GM10248 (cell line): ENCODE measurements at places on chromosomes 2 and 18.

DNA sequence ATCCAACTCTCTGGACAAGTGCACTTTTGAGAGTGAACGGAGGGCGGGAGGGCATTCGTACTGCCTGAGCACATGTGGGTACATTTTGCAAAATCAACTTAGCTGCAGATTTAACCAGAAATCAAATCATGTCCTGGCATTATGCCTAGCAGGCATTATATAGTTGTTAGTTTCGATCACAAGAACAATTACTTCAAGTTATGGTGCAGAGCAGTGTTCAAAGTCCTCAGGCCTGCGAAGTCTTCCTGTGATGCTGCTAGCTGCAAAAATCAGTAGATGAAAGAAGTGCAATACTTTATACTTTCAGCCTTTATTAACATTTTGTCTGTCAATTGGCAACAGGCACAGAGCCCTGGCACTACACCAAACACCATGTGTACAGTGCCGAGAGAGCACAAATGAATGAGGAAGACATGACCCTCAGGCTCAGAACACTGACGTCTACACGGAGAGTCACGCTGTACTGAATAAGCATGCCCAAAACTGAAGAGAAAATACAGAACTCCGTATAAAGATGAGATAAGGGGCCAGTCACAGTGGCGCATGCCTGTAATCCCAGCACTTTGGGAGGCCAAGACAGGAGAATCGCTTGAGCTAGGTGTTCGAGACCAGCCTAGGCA lies 92.1 kb upstream of the CREB1 start:
- no peak for DNase-seq

- no peak for DNase-seq
Measured at GRCh38 chr2:46518861-46519260, 39.5 kb downstream of the TMEM247 start.

GRCh38 chr18:31156821-31157763 lies 5.6 kb downstream of the DSC1 start:
- DNase-seq, result no peak

- DNase-seq, result no peak
Measured at GRCh38 chr2:42917425-42917927, 125.1 kb upstream of the HAAO start.

GRCh38 chr2:60333264-60333663 lies 220.2 kb downstream of the BCL11A start:
- no peak for DNase-seq

DNA sequence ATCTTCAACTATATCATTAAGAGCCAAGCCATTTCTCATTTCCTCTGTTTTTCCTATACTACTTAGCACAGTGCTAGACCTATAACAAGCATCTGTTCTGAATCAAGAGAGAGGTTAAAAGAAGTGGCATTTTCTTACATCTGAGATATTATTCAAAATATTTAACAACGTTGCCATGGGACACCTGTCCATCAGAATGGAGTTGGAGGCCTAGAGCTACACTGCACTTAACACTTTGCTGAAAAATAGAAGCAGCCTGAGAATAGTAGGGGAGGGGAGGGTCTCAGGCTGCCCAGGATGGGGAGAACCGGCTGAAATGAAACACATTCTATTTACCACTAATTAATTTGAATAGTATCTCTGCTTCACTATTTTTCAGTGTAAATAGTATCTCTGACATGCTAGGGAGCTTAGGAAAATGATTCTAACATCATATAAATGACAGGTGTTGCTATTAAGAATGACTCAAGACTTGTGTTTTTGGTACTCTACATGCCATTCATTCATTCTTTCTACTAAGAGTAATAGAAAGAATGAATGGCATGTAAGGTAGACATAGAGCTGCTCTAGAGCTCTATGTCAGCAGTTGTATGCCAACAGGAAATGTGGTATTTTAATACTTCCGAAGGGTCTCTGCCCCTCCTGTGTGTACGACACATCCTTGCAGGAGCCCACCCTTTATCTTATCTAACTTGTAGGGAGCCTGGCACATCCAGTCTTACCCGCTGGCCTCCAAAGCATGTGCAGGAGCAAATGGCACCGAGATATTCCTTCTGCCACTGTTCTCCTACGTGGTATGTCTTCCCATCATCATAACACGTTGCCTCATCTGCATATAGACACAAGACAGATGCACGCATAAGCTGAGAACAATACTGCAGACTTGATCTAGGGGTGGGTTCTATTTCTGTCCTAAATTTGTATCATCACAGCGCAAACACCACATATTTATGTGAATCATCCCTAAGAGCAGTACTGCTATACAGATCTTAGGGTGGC lies 52.6 kb downstream of the ATIC start:
- DNase-seq, result no peak

GRCh38 chr2:168518555-168519066 lies 62.5 kb downstream of the CERS6 start:
- DNase-seq, result no peak

DNA sequence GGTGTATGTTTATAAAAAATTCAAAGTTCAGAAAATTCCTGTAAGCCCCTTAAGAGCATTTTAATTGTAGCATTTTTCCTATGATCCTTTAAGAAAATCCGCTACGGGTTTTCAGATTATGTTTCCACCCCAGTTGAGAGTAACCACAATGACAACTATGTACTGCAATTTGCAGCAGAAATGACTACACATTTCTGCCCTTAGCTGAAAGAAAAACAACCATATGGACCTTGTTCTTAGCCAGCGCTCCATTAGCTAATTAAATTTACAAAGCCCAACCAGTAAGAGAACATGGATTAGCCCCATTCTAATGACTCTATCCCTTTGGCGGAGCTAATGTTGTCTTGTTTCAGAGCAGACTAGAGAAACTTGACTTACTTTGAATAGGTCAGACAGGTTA lies 247.6 kb downstream of the SLC8A1 start:
- DNase-seq, result no peak

GRCh38 chr2:25528173-25528572 lies 145.2 kb downstream of the DTNB start:
- no peak for DNase-seq

GRCh38 chr2:12856934-12857601 lies 140.3 kb downstream of the TRIB2 start:
- DNase-seq, result no peak

GRCh38 chr2:166449439-166449838 lies 44.6 kb downstream of the SCN7A start:
- DNase-seq, result peak; percentile 14

- no peak for DNase-seq
Measured at GRCh38 chr2:19675856-19676460, 225.8 kb downstream of the TTC32 start.

DNA sequence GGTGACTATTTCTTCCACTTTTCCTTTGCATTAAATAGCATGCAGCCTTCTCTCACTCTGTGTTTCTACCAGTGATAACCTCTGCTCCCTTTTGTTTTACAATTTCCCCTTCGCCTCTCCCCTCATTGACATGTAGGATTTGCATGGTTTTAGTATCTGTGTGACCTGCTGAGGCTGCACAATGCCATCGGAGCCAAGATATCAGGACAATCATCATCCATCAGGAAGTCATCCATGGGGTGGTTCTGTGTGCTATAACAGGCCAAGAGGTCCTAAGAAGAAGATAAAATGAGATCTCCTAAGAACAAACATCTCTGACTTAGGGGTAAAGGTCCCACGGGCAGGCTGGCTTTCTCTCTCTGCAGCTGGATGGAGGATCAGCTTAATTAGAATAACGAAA lies 65.6 kb downstream of the EHD3 start:
- DNase-seq, result no peak

DNA sequence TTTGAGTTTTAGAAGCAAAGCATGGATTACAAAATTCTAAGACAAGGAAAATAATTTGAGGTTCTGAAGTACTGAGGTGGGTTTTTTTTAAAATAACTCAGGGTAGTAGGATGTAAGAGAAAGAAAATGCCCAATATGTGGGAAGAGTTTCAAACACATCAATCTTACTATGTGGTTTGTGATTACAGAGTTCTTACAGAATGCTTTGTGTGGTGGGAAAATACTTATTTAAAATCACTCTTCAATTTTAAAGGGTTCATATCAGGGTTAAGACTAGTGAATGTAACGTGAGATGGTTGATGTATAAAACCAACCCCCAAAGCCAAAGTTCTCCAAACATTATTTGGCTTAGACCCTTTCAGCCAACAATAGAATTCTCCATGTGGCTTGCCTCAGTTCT lies 173.5 kb downstream of the UBE2E3 start:
- DNase-seq, result no peak

DNA sequence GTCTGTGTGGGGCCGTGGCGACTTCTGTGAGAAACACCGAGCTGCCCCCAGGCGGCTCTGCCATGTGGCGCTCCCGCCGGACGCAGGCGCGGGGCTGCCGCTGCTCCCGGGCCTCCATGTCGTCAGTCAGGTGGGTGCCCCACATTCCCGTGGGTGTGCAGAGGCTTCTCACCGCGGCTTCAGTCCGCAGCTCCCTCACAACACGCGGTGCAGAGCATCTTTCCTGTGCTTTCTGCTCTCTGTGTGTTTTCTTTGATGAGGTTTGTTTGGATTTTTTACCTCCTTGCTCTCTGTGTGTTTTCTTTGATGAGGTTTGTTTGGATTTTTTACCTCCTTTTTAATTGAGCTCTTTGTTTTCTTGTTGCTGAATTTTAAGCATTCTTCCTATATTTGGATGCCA lies 13.0 kb downstream of the AQP12A start:
- DNase-seq, result no peak

DNA sequence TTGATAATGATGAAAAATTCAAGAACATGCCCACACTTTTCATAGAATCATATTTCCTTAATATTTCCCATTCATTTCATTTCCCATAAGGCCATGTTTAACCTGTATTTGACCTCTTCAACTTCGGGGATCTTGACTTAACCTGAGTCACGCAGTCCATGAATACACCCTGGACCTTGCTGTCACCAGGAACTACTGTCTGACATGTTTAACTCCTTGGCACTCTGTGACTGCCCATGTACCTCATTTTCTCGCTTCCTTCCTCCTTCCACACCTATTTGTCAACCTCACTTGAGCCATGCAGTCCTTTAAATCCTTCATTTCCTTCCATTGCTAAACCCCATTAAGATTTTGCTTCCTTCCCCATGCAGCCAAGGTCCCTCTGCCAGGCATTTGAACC lies 16.3 kb downstream of the ABCB11 start:
- DNase-seq, result no peak

GRCh38 chr2:162732946-162733698 lies 105.4 kb downstream of the KCNH7 start:
- no peak for DNase-seq

- no peak for DNase-seq
Measured at GRCh38 chr2:45568935-45569334, 42.1 kb downstream of the SRBD1 start.

GRCh38 chr2:49934481-49934880 lies 780.2 kb upstream of the FSHR start:
- DNase-seq, result no peak

- peak; percentile 22 for DNase-seq
Measured at GRCh38 chr18:26813043-26813442, 52.5 kb downstream of the AQP4 start.

DNA sequence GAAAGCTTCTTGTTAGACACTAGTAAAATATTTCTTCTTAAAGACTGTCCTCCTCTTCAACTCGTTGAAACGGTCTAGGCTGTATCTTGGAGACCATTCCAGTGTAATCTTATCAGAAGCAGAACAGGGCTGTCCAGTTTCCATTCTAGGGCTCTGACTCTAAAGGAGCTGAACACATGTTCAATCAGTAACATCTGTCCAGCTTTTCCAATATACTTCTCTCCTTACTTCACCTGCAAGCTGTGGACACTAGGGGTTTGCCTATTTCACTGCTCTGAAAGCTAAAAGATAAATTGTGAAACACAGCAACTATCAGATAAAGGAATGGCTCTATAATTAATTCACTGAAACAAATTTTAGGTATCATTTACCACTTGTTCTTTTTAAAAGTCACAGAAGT lies 73.8 kb downstream of the ZNF385B start:
- DNase-seq, result no peak

DNA sequence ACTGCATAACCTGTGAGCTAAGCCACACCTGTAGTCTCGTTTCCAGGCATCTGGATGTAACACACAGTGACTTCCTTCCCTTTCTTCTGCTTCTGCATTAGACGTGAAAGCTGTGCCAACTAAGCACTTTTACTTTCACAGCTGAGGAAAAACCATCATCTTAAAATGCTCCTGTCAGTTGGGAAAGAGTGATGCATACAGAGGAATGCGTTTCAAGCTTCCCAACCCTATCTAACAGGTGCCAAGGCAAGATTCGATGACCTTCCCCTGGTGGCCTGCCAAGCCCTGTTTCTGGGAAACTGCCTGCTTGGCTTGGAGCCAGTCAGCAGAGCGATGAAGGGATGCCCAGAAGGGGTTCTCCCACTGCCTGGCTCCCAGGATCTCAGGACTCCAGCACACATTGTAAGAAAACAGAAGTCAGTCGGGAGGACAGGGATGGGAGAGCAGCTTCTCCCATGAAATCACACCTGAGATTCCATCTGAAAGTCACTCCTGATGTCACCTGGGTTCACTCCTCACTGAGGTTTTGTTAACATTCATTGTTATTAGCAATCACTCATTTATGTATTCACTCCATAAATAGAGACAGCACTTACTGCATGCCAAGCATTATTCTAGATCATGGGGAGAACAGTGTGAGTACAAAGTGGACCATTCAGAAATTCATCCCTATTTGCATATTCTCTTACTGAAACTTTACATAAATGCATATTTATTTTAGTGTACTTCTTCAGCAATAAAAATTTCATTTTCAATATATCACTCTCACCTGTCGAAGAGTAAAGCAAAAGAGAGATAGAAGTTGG lies 64.1 kb downstream of the DTNA start:
- DNase-seq, result no peak

- no peak for DNase-seq
Measured at GRCh38 chr18:74836296-74837139, 238.8 kb downstream of the ZNF407 start.
